ENCODE measurements at places on chromosomes 12 and 14. TPM values are rescaled to one million over a fixed set of nuclear protein-coding genes. Genes with fewer than 3 reads are reported as not detected.
A peak's percentile ranks its signal among the peaks of the same experiment; 100 is the strongest.

- DNase-seq: no peak
These were observed 21.7 kb downstream of the CAPRIN2 start for GRCh38 chr12:30732954-30733637.

DNA sequence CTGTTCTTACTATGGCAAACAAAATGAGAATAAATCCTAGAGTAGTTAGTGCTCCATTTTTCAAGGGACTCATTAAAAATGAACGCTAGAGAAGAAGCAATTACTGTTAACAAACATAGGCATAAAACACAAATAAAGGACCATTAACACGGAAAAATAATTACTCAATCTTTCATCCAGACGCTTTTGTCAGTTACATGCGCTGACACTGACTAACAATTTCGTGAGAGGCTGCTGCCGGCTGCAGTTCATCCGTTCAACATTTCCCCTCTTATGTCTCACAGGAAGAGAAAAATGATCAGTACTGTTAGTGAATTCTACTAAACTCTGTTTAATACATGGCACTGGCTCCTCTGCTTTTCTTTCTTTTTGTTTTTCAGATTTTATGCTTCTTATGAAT is 472.7 kb upstream of the FLRT2 start:
- no peak for DNase-seq

DNA sequence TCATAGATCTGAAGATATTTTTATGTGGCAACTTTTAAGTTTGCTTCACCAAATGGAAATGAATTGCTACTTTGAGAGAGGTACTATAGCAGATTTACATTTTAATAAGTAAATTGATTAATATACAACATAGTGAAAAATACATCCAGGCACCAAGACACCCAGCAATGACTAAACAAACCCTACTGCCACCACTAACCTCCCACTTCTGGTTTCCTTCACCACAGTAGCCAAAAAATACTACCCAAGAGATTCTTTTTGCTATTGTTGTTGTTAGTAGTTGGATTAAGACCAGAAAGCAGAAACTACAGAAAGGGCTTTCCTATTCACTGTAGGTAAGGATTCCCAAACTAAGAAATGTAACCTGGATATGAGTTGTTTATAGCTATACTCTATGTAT is 54.1 kb downstream of the COCH start:
- DNase-seq: no peak

DNA sequence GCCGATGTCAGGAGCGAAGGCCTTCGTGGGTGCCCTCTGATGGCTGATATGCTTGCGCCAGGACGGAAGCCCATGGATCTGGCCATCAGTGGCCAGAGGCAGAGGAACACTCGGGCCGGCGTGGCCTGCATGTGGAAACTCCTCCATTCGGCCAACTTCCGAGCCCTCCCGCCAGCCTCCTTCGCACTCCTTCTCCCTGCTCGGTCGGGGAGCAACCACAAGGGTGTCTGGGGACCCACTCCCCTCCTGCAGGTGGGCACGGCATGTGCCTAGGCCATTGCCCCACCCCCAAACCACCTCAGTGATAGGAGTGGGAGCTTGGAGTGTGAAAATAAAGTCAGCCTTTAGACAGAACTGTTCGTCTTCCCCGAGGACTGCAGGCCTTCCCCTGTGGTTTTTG is 231.3 kb downstream of the BCL11B start:
- no peak for DNase-seq

- DNase-seq: no peak
These were observed 15.2 kb downstream of the MED6 start for GRCh38 chr14:70585231-70585630.

GRCh38 chr12:76532520-76532919 is 27.1 kb downstream of the OSBPL8 start:
- no peak for DNase-seq

DNA sequence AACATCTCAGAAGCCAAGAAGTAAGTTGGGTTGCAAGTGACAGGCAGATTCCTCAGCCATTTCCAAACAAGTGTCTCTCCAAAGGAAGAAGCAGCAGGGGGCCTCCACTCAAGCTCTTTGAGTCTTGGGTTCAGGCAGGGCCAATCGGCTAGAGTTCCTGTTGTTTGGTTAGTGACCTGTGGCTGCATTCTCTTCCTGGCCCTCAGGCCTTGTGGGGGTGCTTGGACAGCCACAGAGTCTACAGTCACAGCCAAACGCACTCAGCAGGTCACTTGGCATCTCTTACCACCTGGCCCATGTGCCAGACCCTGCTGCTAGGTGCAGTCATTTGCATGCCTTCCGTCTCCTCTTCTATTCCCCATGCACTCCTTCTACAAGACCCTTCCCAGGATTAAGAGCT is 353.9 kb downstream of the GRIN2B start:
- DNase-seq: no peak

GRCh38 chr14:68148276-68148675 is 328.7 kb downstream of the RAD51B start:
- DNase-seq: no peak

DNA sequence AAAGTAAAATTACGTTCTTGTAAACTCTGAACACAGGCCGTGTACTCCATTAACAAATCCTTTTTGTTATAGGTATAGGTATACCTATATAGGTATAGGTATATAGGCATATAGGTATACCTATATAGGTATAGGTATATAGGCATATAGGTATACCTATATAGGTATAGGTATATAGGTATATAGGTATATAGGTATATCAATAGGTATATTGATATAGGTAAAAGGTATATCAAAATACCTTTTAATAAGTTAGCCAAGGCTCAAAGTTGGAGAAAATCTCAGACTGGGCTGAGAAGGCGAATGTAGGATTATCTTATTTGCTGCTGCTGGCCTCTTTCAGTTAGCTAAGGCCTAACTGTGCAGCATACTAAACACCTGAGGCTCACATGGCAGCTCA is 3.4 kb downstream of the SCFD1 start:
- no peak for DNase-seq

DNA sequence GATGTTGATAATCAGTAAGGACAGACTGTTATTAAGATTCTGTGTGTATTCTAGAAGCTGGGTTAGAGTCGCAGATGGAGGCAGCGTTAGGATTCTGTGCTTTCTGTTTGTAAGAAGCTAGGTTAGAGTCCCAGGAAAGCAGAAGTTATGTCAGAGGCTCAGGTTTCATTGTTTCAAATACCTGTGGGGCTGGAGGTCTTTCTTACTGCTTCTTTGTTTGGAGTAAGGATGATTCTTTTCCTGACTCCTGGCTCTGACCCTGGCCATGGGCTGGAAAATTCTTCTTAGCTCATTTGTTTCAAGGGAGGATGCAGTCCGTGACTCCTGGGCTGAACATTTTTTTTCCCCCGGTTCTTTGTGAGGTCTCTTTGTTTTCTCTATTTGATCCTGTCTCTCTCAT is 5.2 kb downstream of the MUCL1 start:
- no peak for DNase-seq

GRCh38 chr14:104036212-104036611 is 49.3 kb upstream of the ASPG start:
- DNase-seq: no peak

GRCh38 chr12:78018939-78019338 is 188.2 kb downstream of the NAV3 start:
- DNase-seq: no peak

DNA sequence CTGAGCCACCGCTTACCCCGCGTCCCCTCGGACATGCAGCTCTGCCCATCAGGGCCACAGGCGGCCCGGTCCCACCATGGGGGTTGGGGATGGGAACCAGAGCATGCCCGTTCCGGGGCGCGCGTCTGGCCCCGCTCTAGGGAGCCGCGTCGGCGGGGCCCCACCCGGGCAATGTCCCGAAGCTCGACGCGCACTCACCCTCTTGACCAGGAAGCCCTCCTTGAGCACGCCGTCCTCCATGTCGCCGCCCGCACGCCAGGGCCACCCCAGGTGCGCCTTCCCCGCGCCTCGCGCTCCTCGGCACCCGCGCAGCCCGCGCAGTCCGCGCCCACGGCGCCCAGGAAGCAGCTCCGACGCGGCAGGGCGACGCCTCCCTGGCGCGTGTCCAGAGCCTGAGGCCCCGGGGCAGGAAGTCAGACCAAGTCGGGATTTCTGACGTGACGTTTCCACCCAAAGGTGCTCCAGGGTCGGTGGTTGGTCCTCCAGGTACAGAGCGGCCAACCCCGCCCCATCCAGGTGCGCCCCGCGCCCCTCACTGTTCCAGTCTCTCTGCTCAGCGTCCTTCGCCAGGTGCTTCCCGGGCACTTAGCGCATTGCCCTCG is at the start of gene PLEK2:
TSS of gene PLEK2 (minus strand) at position 346 of the 602 bp plus-strand sequence. CDS start at position 240, 106 bp downstream.
- DNase-seq: peak; percentile 79

- DNase-seq: no peak
These were observed 34.9 kb upstream of the HNF1A start for GRCh38 chr12:120943482-120943881.

- no peak for DNase-seq
These were observed 105.4 kb downstream of the FBXL14 start for GRCh38 chr12:1488908-1489381.

- DNase-seq: no peak
These were observed 78.6 kb downstream of the COX16 start for GRCh38 chr14:70280931-70281330.

GRCh38 chr14:105937253-105938054 is 411.1 kb downstream of the TMEM121 start:
- DNase-seq: no peak

DNA sequence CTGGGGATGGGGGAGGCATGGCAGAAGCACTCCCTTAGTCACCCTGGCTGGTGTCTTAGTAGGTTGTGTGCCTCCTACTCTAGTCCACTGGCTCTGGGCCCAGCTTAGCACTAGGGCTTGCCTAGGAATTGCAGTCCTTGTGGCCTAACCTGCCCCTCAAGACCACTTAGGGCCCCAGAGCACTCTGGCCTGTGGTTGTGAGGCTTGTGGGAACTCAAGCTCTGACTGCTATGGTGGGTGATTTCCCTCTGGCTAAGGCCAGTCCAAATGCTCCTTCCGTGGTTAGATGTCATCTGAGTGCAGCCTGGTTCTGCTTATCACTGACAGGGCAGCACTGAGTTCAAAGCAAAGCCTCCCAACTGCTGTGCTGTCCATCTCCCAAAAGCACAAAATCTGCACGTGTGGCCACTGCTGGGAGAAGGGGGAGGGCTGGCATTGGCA is 20.2 kb downstream of the FGD4 start:
- DNase-seq: no peak

GRCh38 chr14:43369710-43370564 is 1137.1 kb downstream of the FSCB start:
- DNase-seq: no peak

DNA sequence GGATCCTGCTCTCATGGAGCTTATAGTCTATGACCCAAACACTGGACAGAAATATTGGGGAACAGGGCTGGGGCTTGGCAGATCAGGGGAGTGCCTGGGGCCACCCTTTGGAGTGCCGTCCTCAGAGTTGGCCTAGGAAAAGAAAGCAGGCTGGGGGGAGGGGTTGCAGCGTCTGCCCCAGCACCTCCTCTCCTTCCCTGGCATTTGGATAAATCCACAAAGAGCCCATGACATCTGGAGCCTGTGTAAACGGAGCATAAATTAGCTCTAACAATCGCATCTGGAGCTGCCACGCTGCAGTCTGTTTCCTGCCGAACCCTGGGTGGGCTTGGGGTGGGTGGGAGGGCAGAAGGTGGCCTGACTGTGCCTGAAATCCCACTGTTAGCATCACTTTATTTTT is 63.8 kb downstream of the MVK start:
- DNase-seq: no peak

DNA sequence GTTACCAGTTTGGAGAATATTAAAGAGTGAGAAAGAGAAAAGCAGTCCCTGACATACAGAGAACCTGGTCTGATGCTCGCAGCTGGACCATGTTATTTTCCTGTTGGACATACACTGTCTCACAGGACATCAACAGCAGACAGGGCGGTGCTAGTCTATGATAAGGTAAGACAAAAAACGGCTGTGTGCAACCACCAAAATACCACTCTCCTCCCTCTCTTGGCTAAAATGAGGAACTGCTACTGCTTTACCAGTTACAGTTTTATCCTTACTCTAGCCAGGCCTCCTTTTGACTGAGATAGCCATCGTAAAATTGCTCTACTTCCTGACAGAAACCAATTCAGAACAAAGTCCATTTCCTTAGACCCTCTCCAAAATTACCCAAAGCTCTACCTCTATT is 47.0 kb upstream of the ERGIC2 start:
- peak; percentile 48 for DNase-seq

GRCh38 chr12:93634416-93634815 is 42.8 kb upstream of the CRADD start:
- DNase-seq: no peak

DNA sequence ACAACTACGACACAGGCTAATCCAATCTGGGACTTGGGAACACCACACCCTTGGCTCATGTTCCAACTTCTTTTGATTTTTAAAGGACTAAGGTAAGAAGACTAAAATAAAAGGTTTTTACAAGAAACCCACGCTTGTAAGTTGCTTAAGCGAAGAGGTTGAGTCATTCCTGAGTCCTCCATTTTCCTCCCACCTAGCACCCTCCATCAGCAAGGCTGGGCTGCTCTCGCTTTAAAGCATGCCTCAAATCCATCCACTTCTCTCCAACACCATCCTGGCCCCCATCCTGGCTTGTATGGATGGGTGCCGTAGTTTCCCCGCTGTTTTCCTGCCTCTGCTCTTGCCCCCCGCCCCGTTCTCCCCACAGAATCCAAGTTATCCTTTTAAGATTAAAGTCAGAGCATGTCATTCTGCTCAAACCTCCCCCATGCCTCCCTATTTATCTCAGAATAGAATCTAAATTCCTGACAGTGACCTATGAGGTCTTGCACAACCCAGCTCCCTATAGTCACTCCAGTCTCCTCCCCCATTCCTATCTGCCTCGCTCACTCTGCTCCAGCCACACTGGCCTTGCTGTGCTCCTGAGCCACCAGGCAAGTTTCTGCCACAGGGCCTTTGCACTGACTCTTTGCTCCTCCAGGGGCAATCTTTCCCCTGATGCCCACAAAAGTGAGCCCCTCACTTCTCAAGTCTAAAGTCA is 34.5 kb downstream of the SCARB1 start:
- DNase-seq: peak; percentile 48

DNA sequence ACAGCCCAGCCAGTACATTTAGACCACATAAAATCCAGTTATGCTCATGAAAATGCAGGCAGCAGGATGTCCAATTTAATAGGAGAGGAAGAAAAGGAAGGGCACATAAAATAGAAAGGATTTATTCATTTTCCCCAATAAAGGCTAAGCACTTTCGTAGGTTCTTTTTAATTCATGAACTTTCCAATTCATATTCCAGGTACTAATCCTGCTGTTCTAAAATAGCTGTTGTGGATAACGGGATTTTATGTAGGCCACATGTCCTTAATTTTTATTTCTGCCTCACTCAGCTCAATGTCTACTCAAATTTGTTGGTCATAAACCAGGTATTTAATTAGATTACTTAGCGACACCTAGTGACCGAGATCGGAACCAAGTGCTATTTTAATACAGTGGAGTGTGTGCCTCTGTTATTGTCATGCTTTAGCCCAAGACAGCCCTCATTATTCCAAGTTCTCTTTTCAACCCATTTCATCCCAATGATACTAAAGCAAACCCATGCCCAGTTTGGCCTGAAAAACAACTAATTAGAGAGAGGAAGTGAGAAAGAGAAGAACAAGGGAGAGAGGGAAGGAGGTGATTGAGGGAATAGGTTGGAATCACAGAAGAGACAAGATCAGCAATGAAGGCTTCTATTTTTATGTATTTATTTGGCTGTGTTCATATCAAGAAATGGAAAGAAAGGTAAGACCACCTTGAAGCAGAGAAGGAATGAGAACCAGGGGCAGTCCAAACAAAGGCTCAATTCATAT is 45.9 kb upstream of the IFNG-AS1 start:
- DNase-seq: peak; percentile 95

GRCh38 chr12:124386059-124386458 is 91.2 kb downstream of the RFLNA start:
- no peak for DNase-seq

Gene RBP5
- total RNA-seq: not detected

Gene PLEKHG7
- total RNA-seq: 0.13 TPM

Gene OR4E2
- total RNA-seq: not detected

Gene RPS6KA5
- 3.8 TPM for total RNA-seq

Gene GPR84
- total RNA-seq: not detected

Gene TMEM117
- total RNA-seq: 0.91 TPM

Gene CCER1
- total RNA-seq: not detected
